ENCODE measurements at places on chromosomes 13 and 19. TPM values are rescaled to one million over a fixed set of nuclear protein-coding genes. Genes with fewer than 3 reads are reported as not detected.
A peak's percentile ranks its signal among the peaks of the same experiment; 100 is the strongest.

The BBC3 gene
- 45.0 TPM for total RNA-seq

The ANGPTL4 gene
- 54.8 TPM for total RNA-seq

The FGF14 gene
- total RNA-seq = not detected

- no peak for DNase-seq
Observed at GRCh38 chr13:66375756-66376155, 854.4 kb downstream of the PCDH9 start.

The FFAR1 gene
- not detected for total RNA-seq

DNA sequence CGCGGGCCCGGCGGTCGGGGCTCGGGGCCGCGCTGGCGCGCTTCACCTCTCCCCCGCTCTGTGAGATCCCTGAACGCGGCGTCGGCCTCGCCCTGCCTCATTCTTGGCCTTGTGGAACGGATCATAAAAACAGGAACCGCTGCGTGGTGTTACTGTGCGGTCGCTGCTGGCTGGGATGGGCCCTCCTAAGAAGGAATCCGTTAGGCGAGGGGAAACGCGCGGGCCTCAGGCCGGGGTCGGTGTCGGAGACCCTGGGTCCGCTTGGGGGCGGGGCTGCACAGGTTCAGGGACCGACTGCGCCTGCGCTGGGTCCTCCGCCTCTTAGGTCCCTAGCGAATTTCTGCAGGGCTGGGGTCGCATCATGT, 381 bp downstream of the CKAP2 start:
- peak; percentile 49 for DNase-seq

The SELENOV gene
- total RNA-seq = not detected

The PSG1 gene
- not detected for total RNA-seq

DNA sequence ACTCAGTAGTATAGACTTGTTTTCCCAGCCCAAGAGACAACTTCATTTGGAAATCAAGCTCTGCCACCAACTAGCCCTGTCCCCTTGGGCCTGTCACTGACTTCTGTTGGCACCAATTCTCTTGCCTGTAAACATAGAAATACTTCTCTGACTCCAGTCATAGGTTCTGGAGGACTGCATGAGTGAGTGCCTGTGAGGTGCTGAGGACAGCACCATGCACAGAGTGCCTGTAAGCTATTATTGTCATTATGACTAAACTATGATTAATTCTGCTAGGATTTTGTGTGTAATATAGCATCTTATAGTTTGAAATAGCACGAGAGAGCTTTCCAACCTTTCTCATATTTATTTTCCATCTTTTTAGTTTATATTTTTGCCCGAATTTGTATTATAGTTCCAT, 247.9 kb downstream of the MYO16 start:
- DNase-seq = no peak

DNA sequence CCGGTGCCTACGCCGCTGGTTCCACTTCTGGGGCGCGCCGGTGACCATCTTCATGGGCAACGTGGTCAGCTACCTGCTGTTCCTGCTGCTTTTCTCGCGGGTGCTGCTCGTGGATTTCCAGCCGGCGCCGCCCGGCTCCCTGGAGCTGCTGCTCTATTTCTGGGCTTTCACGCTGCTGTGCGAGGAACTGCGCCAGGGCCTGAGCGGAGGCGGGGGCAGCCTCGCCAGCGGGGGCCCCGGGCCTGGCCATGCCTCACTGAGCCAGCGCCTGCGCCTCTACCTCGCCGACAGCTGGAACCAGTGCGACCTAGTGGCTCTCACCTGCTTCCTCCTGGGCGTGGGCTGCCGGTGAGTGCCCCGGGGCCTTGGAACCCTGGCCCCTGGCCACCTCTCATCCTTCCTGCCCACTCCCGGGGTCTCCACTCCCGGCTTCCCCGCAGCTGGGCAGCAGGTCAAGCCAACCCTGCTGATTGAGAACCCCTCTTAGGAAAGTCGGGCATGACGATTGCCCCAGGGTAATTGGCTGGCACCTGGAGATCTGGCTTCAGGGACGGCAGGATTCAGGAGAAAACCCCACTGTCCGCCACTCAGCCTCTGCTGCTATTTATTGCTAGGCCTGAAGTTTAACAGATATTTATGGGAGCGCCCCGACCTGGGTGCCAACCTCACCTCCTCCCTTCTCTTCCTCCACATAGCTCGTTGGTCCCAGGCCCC, 39.1 kb downstream of the TRPM4 start:
- no peak for DNase-seq

- DNase-seq = peak; percentile 35
Observed at GRCh38 chr13:62512194-62513141, 1096.8 kb upstream of the PCDH20 start.

Data from HCT116 (cell line).